ENCODE measurements at places on chromosomes 12 and 14. TPM values are rescaled to one million over a fixed set of nuclear protein-coding genes. Genes with fewer than 3 reads are reported as not detected.

- peak; percentile 68 for DNase-seq
These were observed 10.9 kb downstream of the LRTM2 start for GRCh38 chr12:1830981-1831963.

DNA sequence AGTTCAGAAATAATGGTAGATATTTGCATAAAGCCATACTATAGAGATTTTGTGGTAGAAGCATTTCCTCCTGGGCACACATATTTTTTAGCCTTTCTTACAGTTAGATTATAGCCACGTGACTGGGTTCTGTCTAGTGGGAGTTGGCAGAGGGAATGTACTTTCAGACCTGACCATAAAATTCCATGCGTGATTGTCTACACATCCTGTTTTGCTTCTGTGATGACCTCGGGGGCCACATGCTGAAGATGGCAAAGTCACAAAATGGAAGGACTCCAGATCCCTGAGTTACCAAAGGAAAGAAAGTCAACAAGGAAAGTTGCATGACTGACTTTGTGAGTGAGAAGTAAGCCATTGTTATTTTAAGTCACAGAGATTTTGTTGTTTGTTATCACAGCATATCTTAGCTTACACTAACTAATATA is 14.6 kb upstream of the MIA2 start:
- peak; percentile 41 for DNase-seq

GRCh38 chr14:59391388-59391787 is 73.8 kb downstream of the GPR135 start:
- no peak for DNase-seq

DNA sequence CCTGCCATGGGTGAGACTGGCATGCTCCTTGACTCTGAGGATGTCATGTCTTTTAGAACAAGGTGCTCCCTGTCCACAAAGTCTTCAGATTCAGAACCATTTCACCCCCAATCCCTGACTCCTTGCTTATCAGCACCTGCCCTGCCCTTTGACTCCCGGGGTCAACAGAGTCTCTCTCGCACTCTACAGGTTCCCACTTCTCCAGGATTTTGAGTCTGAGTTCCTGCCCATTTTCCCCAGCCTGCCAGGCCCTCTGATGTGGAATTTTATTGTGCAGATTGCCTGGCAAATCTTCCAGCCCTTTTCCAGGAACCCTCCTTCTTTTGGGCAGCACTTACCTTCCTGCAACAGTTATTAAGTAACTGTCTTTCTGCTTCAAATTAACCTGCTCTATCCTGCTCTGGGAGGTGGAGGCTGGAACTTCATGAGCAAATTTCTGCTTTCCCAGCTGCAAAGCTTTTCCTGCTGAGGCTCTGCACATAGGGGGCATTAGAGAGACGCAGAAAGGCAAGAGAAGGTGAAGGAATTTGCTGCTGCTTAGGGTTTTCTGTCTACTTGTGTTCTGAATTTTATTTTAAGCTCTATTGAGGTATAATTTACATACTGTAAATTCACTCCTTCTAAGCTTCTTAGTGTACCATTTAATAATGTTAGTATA is 259.1 kb downstream of the PCNX1 start:
- DNase-seq = no peak

GRCh38 chr14:85257287-85257686 is 272.7 kb upstream of the FLRT2 start:
- DNase-seq = no peak

GRCh38 chr12:103626498-103626897 is 39.4 kb downstream of the STAB2 start:
- no peak for DNase-seq

DNA sequence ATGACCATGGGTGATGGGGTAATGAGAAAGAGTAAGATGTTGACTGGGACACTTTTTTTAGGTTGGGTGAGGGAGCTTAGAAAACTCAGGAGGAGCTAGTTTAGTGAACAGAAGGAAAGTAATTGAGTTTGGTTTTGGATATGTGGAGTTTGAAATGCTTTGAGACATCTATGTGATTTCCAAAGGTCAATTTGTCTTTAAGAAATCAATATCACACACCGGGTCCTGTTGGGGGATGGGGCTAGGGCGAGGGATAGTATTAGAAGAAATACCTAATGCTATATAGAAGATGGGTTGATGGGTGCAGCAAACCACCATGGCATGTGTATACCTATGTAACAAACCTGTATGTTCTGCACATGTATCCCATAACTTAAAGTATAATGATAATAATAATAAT is 118.4 kb downstream of the ASCL1 start:
- DNase-seq = no peak

DNA sequence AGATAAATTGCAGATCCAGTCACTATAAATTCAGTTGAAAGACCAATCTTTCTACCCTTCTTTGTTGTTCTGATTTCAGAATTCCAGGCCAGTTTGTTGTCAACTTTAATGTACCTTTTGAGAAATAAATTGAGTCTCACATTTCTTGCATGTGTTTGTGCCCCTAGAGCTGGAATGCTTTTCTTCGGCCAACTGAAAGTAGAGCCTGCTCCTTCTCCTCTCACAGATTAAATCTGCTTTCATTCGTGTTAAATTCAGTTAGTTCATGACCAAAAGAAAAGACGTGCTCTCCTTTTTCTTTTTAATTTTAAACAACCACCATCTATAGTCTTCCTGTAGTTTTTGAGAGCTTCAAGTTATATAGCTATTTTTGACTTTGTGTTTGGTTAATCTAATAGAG is 22.9 kb downstream of the SOCS2 start:
- DNase-seq = no peak

DNA sequence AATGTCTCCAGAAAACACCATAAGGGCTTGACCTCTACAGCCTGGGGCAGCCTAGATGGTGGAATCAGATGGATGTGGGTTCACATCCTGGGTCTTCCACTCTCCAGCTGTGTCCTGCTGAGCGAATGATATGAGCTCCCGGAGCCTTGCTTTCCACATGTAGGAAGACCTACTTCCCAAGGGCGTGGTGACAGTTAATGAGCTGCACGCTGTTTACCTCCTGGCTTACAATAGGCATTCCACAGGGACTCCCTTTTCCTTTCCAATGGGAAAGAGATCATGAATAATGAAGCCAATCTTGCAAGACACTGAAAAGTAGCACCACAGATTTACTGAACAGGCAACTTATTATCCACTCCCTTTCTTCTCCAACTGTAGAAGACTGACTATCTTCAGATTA is 46.1 kb downstream of the TMTC1 start:
- no peak for DNase-seq

OR4K13 gene
- not detected for total RNA-seq

TEDC1 gene
- 21.2 TPM for total RNA-seq

PMCH gene
- total RNA-seq = not detected

LPAR5 gene
- total RNA-seq = 14.2 TPM

RNU6-8 gene
- not detected for total RNA-seq

C1QL4 gene
- total RNA-seq = 0.18 TPM
